ENCODE measurements at places on chromosomes 11 and 22.

DNA sequence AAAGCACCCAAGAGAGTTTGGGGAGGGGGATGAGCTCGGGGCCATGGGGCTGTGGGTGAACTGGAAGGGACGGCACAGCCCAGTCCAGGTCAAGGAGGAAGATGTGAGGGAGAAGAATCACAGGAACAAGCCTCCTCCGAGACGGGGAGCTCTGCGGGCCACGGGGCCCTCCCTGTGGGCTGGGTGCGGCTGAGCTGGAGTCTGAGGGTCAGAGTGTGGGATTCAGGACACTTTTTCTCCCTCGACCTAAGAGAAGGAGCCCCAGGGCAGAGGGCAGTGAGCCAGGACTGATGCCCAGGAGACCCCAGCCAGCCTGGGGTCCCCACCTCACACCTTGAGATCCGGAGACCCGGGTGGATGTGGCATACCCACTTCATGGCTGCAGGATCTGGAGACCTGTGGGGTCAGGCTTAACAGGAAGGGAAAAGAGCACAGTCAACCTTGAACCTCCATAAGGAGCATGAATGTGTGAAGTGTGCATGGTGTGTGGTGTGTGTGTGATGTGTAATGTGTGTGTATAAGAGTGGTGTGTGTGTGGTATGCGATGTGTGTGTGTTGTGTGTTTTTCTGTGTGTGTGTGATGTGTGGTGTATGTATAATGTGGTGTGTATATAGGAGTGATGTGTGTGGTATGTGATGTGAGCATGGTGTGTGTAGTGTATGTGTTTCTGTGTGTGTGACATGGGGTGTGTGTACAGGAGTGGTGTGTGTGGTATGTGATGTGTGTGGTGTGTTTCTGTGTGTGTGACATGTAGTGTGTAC lies 504.6 kb downstream of the BRD1 start:
- no peak for DNase-seq

DNA sequence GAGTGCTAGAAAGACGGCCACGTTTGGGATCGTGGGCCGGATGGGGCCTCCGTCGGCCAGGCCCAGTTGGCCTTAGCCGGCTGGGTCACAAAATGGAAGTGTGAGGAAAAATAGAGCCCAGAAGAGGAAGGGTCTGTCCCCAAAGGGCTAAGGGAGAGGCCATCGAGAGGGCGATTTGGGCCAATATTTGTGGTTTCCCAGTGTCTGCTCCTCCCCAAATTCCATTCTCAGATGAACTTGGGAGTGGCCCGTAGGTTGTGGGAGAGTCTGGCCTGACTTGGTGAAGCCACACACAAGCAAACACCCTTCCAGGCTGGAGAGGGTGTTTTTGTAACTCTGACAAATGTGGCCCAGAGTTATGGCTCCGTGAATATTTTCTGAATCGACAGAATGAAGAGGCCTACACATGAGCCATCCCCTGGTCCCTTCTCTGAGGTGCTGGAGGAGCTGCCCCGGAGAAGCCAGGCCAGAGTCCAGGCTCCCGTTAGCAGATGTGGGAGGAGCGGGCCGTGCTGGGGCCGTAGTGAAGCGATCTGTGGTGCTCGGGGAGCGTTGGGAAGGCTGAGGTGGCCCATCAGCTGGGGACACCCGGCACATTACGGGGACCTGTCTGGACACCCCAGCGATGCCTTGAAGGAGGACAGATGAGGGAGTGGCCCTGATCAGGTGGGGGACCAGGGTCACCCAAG lies 73.5 kb upstream of the PPARA start:
- peak; percentile 34 for DNase-seq

DNA sequence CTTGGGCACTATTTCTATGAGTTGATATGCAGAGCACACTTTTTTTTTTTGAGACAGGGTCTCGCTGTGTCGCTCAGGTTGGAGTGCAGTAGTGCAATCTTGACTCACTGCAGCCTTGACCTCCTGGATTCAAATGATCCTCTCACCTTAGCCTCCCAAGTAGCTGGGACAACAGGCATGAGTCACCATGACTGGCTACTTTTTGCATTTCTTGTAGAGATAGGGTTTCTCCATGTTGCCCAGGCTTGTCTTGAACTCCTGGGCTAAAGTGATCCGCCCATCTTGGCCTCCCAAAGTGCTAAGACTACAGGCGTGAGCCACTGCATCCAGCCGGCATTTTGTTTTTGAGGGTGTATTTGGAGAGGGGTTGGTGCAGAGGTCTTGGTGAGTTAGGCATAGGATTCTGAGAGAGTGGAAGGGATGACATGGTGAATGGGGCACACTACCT lies 29.9 kb upstream of the MTCH2 start:
- DNase-seq: no peak

GRCh38 chr22:48578138-48579042 lies 1249.3 kb downstream of the BRD1 start:
- peak; percentile 89 for DNase-seq

GRCh38 chr11:59144579-59145345 lies 2.1 kb downstream of the FAM111A start:
- DNase-seq: peak; percentile 77

DNA sequence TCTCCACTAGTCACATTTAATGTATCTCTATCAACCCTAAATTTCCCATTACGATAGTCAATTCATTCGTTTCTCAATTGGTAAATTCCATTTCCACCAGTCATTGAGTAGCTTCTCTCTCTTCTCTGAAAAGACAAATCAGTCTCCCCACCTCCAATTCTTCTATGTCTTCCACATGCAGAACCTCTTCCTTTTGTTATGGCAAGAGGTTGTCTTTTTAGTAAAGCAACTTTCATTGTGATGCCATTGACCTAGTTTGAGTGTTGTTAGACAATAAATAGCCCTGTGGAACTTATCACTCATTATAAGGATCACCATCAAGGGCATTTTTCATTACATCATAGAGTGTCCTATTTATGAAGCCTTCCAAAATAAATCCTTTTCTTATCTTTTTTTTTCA lies 340.9 kb downstream of the LRRC4C start:
- no peak for DNase-seq

DNA sequence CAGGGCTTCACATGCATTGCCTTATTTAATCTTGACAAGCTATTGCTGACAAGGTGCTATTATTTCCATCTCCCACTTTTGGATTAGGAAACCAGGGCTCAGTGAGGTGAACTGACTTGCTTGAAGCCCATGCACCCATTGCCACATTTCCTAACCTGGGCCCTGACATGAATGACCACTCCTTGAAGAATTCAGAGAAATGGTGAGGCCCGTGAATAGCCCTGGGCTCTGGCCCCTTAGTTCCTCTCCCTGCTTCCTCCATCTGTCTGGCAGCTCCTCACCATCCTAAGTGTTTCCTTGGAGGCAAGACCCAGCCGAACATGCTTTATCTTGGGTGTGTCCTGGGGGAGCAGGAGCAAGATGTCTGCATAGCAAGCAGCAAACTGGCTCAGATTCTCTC lies 56.1 kb upstream of the NECTIN1 start:
- no peak for DNase-seq

GRCh38 chr11:8262552-8263108 lies 1.0 kb downstream of the LMO1 start:
- no peak for DNase-seq

DNA sequence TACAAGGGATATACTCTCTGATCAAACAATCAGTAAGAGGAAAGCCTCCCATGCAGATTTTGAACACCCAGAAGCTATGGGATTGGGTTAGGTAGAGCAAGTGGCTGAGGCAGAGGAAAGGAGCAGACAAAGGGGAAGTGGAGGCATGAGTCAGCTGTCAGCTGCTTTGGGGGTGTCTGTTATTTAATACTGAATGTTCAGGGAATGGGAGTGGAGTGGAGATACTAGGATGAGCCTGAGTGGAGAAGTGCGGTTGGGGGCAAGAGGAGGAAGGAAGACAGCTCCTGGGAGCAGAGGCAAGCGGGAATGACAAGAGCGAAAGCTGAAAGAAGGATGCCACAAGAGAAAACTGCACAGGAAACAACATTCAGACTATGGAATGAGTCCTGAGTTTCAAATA lies 22.7 kb upstream of the TMPRSS5 start:
- DNase-seq: no peak

GRCh38 chr11:27438595-27438981 lies 34.0 kb downstream of the LGR4 start:
- no peak for DNase-seq

DNA sequence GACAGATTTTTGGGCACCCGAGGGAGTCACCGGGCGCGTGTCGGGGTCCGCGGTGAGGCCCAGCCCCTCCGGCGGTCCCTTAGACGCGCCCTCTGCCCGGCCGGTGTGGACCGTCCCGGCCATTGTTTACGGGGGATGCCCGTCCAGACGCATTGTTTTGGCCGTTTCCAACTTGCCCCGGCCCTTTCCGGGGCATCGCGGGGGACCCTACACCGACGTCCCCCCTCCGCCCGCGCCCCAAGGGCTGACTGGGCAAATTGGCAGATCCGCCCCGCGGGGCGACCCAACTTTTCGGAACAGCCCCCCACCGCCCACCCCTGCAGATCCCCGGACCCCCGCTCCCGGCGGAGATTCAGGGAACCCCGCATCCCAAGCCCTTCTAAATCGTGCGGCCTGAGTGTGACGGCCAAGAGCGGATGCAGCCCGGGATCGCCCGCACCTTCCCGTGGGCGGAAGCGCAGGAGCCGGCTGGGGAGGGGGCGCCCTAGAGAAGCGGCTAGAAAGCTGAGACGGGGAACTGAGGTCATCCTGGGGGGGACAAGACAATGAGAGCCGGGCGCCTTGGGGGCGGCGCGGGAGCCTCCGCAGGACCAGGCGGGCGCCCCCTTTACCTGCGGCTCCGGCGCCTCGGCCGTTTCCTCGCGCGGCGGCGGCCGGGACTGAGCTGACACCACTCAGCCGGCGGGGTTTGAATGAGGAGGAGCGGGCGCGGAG lies 17.1 kb upstream of the CCT8L2 start:
- DNase-seq: no peak

- DNase-seq: peak; percentile 30
Observed at GRCh38 chr11:118530180-118530682, 761 bp upstream of the TMEM25 start.

GRCh38 chr11:94141511-94142307 lies 13.1 kb downstream of the PANX1 start:
- DNase-seq: no peak

GRCh38 chr11:61728940-61729219 lies 23.6 kb upstream of the MYRF start:
- no peak for DNase-seq

GRCh38 chr11:8715501-8715900 lies 32.9 kb downstream of the RPL27A start:
- DNase-seq: no peak
